Lower lobe of right lung (tissue), 2 donors: ENCODE measurements at places on chromosomes 6 and 20. TPM values are rescaled to one million over a fixed set of nuclear protein-coding genes. Genes with fewer than 3 reads are reported as not detected.

Gene CCN6
- not detected for total RNA-seq

Gene MMUT
- 21.9 TPM for total RNA-seq

- no peaks in the 10 kb centered on the region for H3K27me3 ChIP-seq
- H3K4me1 ChIP-seq = peaks cover 11% of the 10 kb centered on the region
- DNase-seq = no peak
- no peak overlapping the region for H3K27ac ChIP-seq
- H3K4me3 ChIP-seq = no peak overlapping the region
- H3K36me3 ChIP-seq = no peaks in the 10 kb centered on the region
Measured at GRCh38 chr20:41694796-41695195, 76.6 kb upstream of the CHD6 start.

Gene SLC22A16
- 0.80 TPM for total RNA-seq

Gene CALHM6
- 9.1 TPM for total RNA-seq

- no peaks in the 10 kb centered on the region for H3K27me3 ChIP-seq
- no peak for DNase-seq
- no peak overlapping the region for H3K4me3 ChIP-seq
- no peaks in the 10 kb centered on the region for H3K36me3 ChIP-seq
Measured at GRCh38 chr6:2404211-2404929, 159.0 kb upstream of the GMDS start.

Gene INSM1
- total RNA-seq = not detected

Gene CPXM1
- 10.2 TPM for total RNA-seq

Gene HLA-DRB5
- total RNA-seq = 279 TPM

DNA sequence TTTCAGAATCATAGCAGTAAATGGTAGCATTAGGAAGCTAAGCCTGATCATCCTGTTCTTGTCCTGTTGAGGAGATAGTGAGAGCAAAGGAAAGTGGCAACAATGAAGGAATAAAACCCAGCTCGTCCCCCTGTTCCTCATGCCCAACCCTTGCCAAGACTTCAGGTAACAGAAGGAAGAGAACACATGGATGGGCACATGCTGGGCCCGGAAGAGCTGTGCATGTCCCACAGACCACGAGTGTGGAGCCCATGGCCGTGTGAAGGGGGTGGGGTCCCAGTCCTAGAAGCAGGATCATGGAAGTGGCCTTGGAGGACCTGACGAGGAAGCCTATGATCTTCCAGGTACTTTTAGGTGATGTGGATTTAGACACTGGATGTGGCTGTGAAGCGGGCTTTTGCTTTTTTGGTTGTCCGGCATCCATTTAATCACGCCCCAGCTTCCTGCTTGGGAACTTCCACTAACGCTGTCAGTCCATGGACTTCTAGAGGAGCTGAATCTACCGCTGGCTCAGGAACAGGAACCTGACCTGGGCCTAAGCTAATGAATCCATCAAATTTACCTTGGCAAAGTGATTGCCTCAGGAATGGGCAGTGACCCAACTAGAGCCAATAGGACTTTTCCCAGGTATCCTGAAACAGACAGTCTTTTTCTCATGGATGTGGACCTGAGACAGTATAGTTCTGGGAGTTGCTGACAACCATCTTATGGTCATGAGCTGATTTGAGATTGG is 79.3 kb upstream of the ARMC2 start:
- no peaks in the 10 kb centered on the region for H3K36me3 ChIP-seq
- H3K4me1 ChIP-seq = peaks cover 7% of the 10 kb centered on the region
- no peaks in the 10 kb centered on the region for H3K27me3 ChIP-seq

GRCh38 chr6:44058617-44059358 is 68.5 kb downstream of the MRPL14 start:
- H3K4me3 ChIP-seq = no peak overlapping the region
- H3K27me3 ChIP-seq = no peaks in the 10 kb centered on the region
- no peaks in the 10 kb centered on the region for H3K36me3 ChIP-seq
- peak overlapping the region; percentile 88 for H3K27ac ChIP-seq
- peak; percentile 91 for DNase-seq

DNA sequence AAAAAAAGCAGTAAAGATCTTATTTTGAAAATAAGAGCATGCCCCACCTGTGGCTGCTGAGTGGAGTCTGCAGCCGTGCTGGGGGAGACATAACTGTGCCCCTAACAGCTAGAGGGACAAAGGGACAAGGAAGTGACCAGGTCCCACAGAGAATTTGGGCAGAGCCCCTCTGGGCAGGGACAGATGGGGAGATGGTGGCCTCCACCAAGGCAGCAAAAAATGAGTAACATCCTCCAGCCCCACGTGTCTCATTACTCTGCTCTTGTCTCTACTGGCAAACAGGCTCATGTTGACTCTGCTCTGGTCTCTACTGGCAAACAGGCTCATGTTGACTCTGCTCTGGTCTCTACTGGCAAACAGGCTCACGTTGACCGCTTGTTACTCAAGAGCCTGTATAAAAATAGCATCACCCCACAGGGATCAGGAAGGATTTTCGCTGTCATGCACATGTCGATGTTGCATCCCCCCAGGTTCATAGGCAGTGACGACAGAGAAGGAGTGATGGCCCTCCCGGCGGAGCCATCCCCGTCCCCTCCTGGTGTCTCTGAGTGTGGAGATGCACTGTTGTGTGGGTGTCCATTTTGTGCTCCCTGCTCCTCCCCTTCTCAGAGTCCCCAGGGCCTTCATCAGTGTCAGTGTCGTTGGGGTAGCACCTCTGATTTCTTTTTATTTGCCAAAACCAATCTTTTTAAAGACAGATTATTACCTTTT is 17.3 kb upstream of the PCMTD2 start:
- H3K27me3 ChIP-seq = no peaks in the 10 kb centered on the region
- H3K4me1 ChIP-seq = no peaks in the 10 kb centered on the region
- no peaks in the 10 kb centered on the region for H3K36me3 ChIP-seq
- no peak overlapping the region for H3K27ac ChIP-seq

Gene MCCD1
- not detected for total RNA-seq

- H3K4me3 ChIP-seq = peak overlapping the region; percentile 78
- peak; percentile 98 for DNase-seq
- H3K27ac ChIP-seq = peak overlapping the region; percentile 93
- H3K4me1 ChIP-seq = peaks cover 9% of the 10 kb centered on the region
Measured at GRCh38 chr6:3063733-3064700, 4.3 kb upstream of the RIPK1 start.

- no peaks in the 10 kb centered on the region for H3K27me3 ChIP-seq
- H3K4me3 ChIP-seq = no peak overlapping the region
- H3K4me1 ChIP-seq = no peaks in the 10 kb centered on the region
- H3K36me3 ChIP-seq = peaks cover 63% of the 10 kb centered on the region
- no peak for DNase-seq
Measured at GRCh38 chr20:49865559-49865958, 49.8 kb downstream of the SPATA2 start.

Gene GSTA4
- total RNA-seq = 63.4 TPM

- no peak overlapping the region for H3K4me3 ChIP-seq
- no peak overlapping the region for H3K27ac ChIP-seq
- peaks cover 18% of the 10 kb centered on the region for H3K4me1 ChIP-seq
- H3K27me3 ChIP-seq = no peaks in the 10 kb centered on the region
- no peak for DNase-seq
- no peaks in the 10 kb centered on the region for H3K36me3 ChIP-seq
Measured at GRCh38 chr6:83378621-83379388, 52.0 kb downstream of the ME1 start.

GRCh38 chr20:60206259-60206658 is 248.0 kb downstream of the CDH26 start:
- no peak for DNase-seq
- no peaks in the 10 kb centered on the region for H3K36me3 ChIP-seq
- H3K27ac ChIP-seq = no peak overlapping the region
- H3K4me3 ChIP-seq = no peak overlapping the region

- no peaks in the 10 kb centered on the region for H3K36me3 ChIP-seq
- H3K27me3 ChIP-seq = no peaks in the 10 kb centered on the region
- H3K27ac ChIP-seq = no peak overlapping the region
- H3K4me1 ChIP-seq = no peaks in the 10 kb centered on the region
- no peak for DNase-seq
Measured at GRCh38 chr6:57040011-57040410, 6.5 kb upstream of the KIAA1586 start.

GRCh38 chr6:35585658-35586057 is 73.0 kb upstream of the TULP1 start:
- no peak for DNase-seq
- no peak overlapping the region for H3K4me3 ChIP-seq
- H3K27me3 ChIP-seq = no peaks in the 10 kb centered on the region
- peaks cover 94% of the 10 kb centered on the region for H3K36me3 ChIP-seq

Gene ARMC2
- total RNA-seq = 10.8 TPM

GRCh38 chr6:167047554-167047953 is 48.4 kb downstream of the CEP43 start:
- H3K4me3 ChIP-seq = no peak overlapping the region
- no peaks in the 10 kb centered on the region for H3K36me3 ChIP-seq
- H3K27ac ChIP-seq = no peak overlapping the region

- H3K27me3 ChIP-seq = no peaks in the 10 kb centered on the region
- no peak for DNase-seq
- H3K4me3 ChIP-seq = no peak overlapping the region
- no peak overlapping the region for H3K27ac ChIP-seq
- no peaks in the 10 kb centered on the region for H3K36me3 ChIP-seq
Measured at GRCh38 chr6:48658915-48659314, 547.9 kb upstream of the PTCHD4 start.

- no peaks in the 10 kb centered on the region for H3K27me3 ChIP-seq
- H3K27ac ChIP-seq = peak overlapping the region; percentile 50
- no peaks in the 10 kb centered on the region for H3K36me3 ChIP-seq
- H3K4me1 ChIP-seq = peaks cover 44% of the 10 kb centered on the region
Measured at GRCh38 chr6:35302604-35303241, 5.1 kb downstream of the DEF6 start.

Gene STMN3
- total RNA-seq = 12.1 TPM

GRCh38 chr20:53399083-53399482 is 194.6 kb downstream of the ZNF217 start:
- H3K4me1 ChIP-seq = no peaks in the 10 kb centered on the region
- no peak for DNase-seq
- H3K27ac ChIP-seq = no peak overlapping the region
- H3K4me3 ChIP-seq = no peak overlapping the region
- H3K27me3 ChIP-seq = no peaks in the 10 kb centered on the region

GRCh38 chr20:42531508-42531961 is 658.2 kb downstream of the PTPRT start:
- no peak overlapping the region for H3K27ac ChIP-seq
- no peak for DNase-seq
- H3K4me1 ChIP-seq = no peaks in the 10 kb centered on the region
- no peaks in the 10 kb centered on the region for H3K36me3 ChIP-seq

DNA sequence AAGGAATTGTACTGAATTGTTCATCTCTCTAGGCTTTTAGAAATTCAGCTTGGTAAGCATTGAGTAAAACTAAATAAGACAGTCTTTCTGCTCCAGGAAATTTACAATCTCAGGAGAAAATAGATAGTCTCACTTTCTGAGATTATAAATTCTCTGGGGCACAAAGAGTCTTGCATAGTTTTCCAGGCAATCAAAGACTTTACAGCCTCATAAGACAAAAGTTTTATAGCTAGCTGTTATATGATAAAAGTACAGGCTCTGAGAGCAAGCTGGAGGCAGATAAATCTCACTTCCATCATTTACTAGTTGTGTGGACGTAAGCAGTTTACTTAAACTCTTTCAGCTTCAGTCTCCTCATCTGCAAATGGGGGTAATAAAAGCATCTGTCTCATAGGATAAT is 11.4 kb downstream of the FRK start:
- no peak overlapping the region for H3K4me3 ChIP-seq
- H3K27ac ChIP-seq = no peak overlapping the region
- no peaks in the 10 kb centered on the region for H3K27me3 ChIP-seq

Gene SMOC2
- total RNA-seq = 12.6 TPM

DNA sequence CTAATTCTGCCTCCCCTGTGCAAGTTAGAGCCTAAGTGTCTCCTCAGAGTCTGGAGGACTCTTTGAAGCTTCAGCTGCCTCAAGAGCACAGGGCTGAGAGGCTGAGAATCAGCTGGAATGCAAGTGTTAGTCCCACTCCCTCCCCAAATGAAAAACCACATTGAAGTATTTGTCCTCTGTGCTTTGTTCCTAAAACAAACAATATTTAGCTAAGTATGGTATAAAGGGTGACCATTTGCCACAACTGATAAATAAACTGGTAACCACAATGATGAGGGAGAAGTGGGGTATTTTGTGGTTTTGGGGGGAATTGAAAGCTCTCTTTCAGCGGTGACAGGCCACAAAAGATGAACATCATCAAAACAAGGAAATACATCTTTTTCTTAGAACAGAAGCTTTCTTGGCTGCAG is 91.7 kb upstream of the HDDC2 start:
- H3K27me3 ChIP-seq = no peaks in the 10 kb centered on the region
- no peaks in the 10 kb centered on the region for H3K36me3 ChIP-seq
- H3K27ac ChIP-seq = no peak overlapping the region
- no peak overlapping the region for H3K4me3 ChIP-seq

GRCh38 chr20:35661053-35661452 is 3.6 kb downstream of the CPNE1 start:
- H3K36me3 ChIP-seq = no peaks in the 10 kb centered on the region
- H3K27ac ChIP-seq = peak overlapping the region; percentile 10
- peak overlapping the region; percentile 4 for H3K4me3 ChIP-seq
- H3K4me1 ChIP-seq = peaks cover 73% of the 10 kb centered on the region
- no peaks in the 10 kb centered on the region for H3K27me3 ChIP-seq
- DNase-seq = no peak

Gene TMEM200A
- 4.3 TPM for total RNA-seq

GRCh38 chr6:112906726-112907125 is 559.6 kb downstream of the RFPL4B start:
- no peak overlapping the region for H3K27ac ChIP-seq
- H3K36me3 ChIP-seq = no peaks in the 10 kb centered on the region
- no peak overlapping the region for H3K4me3 ChIP-seq
- no peak for DNase-seq
- no peaks in the 10 kb centered on the region for H3K4me1 ChIP-seq

Gene MEI4
- total RNA-seq = not detected

DNA sequence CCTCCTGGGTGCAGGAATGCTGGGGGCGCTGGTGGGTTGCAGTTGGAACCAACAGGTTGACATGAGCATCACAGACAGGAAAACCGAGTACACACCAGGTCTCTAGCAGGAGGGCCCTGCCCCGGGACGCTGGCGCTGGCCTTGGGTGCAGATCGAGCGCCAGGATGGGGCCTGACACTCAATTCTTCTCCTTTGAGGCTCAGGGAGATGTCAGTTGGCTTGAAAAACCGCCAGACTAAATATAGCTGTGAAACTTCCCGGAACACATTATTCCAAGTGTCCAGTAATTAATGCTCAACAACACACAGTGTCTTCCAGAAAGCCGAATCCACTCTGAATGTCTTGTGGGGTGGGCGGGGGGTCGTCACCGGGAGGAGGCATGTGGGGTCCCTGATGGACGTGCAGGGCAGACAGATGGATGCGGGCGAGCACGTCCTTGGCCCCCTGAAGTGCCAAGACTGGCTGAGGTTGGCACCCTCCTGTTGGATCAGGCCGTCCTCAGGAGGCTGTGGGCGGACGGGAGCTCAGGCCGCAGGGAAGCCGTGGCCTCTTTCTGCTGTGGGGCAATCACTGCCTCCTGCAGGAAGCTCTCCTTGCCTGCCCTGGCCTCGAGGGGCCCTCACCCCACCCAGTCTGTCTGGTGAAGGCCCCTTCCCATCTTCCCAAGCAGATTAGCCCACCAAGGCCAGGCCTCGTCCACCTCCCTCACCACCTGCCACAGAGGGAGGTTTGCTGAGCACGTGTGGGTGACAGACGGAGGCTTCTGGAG is 19.4 kb upstream of the GATA5 start:
- peaks cover 13% of the 10 kb centered on the region for H3K4me1 ChIP-seq
- no peak overlapping the region for H3K27ac ChIP-seq
- peaks cover 4% of the 10 kb centered on the region for H3K27me3 ChIP-seq

Gene TNFRSF21
- 21.7 TPM for total RNA-seq

GRCh38 chr20:35592339-35592974 is 23.2 kb upstream of the SPAG4 start:
- DNase-seq = no peak
- H3K36me3 ChIP-seq = no peaks in the 10 kb centered on the region
- H3K4me1 ChIP-seq = no peaks in the 10 kb centered on the region
- no peak overlapping the region for H3K4me3 ChIP-seq
- H3K27me3 ChIP-seq = no peaks in the 10 kb centered on the region
